ENCODE measurements at places on chromosomes 2 and 18.

DNA sequence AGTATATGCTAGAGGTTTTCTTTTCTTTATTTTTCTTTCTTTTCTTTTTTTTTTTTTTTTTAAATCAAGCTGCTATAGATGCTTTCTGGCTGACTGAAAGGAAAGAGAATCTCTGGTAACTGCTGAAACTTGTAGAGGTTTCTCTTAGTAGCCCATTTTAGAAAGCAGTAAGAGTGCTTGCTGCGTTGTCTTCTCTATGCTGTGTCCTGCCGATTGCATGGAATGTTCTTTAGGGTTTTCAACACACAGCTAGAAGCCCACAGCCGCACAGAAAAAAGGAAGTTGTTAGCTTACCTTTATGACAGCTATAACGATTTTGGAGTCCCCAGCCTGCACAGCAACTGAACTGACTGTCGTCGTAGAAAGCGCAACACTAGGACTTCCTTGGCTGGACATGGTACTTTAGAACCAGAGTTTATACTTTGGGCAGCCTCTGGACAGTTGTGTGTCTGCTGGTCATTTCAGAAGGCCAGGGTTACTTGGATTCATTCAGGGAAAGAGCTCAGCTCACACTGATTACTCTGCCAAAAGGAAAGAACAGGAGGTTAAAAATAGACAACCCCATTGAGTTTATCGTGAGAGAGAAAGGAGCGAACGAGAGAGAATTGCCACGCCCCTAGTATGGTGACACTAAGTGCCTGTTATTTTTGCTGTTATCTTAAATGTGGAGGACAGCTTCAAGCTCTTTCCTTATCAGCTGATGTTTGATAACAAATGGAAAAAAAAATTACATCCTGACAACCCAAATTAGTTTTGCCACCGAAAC lies at the start of gene CCDC141:
TSS of gene CCDC141 (minus strand) at position 592 of the 766 bp plus-strand sequence. CDS start at position 396, 196 bp downstream.
- no peak for DNase-seq

DNA sequence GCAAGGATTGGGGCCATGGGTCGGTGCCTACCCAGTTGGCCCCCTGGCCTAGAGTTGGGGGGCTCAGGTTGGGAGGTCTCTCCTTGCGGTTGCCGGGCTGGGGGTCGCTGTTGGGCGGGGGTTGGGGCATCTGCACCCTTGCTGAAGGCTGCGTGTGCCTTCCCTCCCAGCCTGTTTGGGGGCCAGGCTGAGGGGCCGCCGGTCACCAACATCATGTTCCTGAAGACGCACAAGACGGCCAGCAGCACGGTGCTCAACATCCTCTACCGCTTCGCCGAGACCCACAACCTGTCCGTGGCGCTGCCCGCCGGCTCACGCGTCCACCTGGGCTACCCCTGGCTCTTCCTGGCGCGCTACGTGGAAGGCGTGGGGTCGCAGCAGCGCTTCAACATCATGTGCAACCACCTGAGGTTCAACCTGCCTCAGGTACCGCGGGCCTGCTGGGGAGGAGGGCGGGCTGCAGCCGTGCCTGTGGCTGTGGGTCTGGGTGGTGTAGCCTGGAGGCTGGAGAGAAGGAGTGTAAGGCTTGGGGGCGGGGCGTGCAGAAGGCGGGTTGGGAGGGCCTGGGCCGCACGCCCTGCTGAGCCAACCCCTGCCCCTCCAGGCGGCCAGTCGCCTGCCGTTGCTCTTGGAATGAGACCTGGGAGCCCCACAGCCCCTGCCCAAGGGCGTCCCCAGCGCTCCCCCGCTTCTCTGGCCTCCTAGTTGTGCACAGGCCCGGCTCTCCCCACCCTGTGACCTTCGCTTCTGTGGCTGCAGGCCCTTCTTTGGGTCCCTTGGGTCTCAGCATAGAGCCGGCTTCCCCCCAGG lies 7.2 kb upstream of the NEU4 start:
- no peak for DNase-seq

GRCh38 chr18:53360501-53361443 lies 863.7 kb downstream of the MBD2 start:
- no peak for DNase-seq

GRCh38 chr2:76281156-76281841 lies 570.6 kb upstream of the GCFC2 start:
- no peak for DNase-seq

DNA sequence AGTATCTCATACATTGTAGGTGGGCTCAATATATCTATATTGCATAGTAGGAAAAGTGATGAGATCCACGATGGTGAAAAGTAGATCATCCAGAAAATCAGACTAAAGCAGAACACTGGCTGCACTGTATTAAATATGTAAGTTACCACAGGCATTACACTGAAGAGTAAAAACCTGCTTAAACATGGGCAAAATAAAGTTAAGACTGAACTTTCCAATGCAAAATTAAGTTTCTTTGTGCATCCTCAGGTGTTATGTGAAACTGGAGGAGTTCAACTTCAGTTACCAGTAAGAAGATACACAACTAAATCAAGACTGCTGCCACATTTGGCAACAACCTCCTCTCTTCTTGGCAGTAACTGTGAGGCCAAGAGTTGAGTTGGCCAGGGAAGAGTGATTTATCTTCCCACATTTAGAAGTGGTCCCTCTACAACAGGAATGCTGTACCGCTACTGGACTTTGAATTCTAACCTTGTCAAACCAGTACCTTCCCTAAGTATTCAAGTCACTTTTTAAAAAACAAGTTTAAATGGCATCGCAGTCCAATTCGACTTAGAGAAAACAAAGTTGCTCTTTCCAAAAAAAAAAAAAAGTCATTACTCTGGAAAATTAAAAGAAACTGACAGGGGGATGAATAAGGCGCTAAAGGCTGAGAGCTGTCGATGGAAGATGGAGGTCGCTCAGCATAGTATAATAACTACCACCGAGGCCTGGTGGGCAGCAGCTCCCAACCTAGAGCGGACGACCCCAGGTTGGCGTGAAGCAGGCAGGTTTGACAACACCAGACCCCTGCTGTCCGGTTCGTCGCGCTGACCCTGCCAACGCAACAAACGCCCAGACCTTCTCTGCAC lies 1.1 kb downstream of the MAP4K3 start:
- no peak for DNase-seq

- no peak for DNase-seq
These were observed 42.5 kb upstream of the ATP8B1 start for GRCh38 chr18:57845605-57846074.

DNA sequence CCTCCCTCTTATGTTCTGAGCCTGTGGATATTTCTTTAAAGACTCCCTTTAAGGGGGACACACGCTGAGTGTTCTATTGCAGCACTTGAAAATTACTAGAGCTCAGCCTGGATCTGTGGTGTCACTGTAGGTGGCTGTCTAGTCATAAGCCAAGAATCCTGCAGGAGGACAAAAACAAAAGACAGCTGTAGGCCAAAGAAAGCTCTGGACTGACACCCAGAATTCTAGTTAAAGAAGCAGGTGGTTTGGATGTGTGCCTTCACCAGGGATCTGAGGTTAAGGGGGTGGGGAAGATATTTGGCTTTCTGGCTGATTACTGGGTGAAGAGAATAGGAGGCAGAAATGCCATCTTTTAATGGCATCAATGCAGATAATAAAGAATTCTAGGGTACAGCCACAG lies 842.5 kb upstream of the NXPH2 start:
- DNase-seq: no peak

DNA sequence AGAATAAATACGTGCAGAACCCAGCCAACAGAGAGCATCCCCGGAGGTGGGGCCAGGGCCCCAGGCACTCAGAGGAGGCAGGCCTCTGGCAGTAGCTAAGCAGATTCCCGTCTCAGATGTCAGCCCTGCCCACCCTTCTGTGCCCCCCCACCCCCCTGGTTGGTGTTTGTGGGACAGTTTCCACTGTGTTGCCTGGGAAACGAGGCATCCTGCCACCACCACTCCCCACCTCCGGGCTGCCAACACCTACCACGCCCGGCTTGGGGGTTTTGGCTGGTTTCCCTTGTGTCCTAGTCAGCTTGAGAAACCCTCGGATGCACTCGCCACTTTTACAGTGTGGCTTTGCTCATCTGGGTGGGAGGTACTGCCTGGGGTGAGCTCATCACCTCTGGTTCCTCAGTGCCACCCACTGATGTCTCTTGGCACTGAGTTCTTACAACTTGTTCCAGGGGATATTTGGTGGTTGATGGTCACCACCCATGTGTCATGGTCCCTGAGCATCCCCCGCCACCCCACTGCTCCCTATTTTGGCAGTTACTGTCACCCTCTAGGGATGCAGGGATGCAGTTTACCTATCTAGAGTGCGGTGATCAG lies 72.4 kb upstream of the YWHAQ start:
- DNase-seq: peak; percentile 69

GRCh38 chr18:56890632-56891031 lies 239.5 kb downstream of the WDR7 start:
- DNase-seq: no peak

- DNase-seq: no peak
These were observed 3.1 kb upstream of the GALNT1 start for GRCh38 chr18:35578481-35578880.

DNA sequence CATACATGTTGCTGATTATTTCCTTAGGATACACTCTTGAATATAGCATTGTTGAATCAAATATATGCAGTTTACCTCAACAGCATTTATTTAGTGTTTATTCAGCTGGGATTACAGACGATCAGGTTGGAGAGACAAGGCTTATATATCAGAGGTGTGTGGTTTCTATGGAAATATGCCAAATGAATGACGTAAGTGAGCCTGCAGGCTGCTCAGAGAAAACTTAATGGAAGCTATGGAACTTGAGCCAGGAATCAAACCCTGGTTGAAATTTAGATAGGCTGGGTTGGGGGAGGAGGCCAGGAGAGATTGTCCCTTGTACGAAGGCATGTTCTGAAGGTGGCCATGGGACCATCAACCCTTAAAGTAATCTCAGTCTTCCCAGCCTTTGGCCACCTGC lies 79.5 kb downstream of the INPP4A start:
- DNase-seq: no peak

GRCh38 chr2:3168230-3168891 lies 209.3 kb downstream of the EIPR1 start:
- no peak for DNase-seq

DNA sequence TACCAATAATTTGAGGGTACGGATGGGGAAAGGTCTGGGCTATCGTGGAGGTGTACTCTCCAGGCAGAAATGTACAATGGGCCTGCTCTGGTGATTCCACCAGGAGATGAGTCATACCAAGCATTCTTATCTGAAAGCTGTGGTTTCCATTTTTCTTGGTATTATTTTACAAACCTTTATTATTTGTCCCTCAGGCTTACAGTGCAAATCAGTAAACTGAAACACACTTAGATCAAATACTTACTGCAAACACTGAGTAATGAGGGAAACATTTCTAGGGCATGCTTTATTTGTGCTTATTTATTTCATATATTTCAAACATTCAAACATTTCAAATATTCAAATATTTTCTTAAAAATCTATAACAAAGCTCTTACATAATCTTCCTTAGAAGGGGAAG lies 319.8 kb downstream of the RND3 start:
- DNase-seq: no peak

GRCh38 chr18:68734308-68734707 lies 19.4 kb upstream of the TMX3 start:
- no peak for DNase-seq

- DNase-seq: no peak
These were observed 689.1 kb upstream of the POU3F3 start for GRCh38 chr2:104164721-104165252.

DNA sequence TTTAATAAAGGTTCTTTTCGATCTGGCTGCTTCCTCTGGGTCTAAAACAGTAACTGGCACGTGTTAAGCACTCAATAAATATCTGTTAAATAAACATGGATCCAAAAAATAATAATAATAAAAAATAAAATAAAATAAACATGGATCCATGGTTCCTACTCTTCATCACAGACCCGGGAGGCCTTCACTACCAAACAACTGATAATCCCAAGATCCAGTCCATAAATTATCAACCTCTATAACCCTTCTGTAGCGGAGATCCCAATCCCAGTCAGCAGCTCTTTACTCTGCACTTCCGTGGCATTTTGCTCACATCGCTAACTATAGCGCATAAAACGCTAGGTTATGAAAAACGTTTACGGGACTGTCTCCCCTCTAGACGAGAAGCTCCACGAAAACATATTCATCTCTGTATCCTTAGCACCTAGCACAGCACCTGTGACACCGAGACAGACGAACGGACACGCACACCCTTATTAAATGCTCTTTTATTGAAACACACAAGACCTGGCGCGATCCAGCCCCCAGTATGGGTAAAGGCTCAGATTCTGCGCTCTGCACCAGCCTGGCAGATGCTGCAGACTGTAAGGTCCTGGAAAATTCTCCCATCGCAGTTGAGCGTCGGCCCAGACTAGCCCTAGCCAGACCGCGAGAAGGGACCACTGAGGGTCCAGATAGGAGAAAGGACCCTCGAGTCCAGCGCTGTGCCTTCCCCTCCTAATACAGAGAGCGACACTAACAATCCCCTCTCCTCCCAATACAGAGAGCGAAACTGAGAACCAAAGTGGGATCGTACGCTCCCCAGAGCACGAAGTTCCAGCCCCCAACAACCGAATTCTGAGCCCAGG lies 770 bp downstream of the NBAS start:
- no peak for DNase-seq

DNA sequence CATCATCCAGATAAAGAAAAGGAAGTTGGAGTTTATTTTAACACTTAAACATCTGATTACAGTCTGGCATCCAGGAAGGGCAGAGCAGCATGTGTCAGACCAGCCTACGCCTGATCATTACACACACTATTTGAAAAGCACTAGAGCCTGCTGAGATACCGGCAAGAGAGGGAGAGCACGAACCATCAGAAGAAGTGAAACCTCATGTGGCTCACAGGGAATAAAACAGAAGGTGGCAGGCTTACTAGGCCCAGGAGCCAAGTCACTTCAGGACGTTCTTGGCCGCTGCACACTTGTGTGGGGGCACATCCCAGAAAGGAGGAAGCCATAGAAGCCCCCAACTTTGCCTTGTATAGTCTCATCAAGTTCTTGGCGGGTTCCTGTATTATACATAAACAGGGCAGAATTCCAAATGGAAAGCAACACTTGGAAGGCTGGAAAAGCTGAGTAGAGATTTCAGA lies 105.5 kb downstream of the UGGT1 start:
- DNase-seq: no peak

- no peak for DNase-seq
These were observed 686 bp upstream of the SNORC start for GRCh38 chr2:232869138-232870017.

- no peak for DNase-seq
These were observed 562.2 kb upstream of the VWC2L start for GRCh38 chr2:213848631-213849030.

DNA sequence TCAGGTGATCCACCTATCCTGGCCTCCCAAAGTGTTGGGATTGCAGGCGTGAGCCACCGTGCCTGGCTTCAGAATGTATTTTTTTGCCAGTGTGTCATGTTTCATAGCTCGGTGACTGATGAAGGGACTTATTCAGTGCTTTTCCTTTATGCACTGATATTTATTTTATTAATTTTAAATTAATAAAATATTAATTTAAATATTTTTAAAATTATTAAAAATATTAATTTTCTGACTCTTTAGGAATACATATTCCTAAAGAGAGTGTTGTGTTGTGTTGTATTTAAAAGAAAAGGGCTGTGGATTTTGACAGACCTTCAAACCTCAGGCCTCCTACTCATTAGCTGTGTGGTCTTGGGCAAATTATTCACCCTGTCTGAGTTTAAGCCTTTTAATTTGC lies 22.3 kb downstream of the RAB27B start:
- DNase-seq: no peak

GRCh38 chr18:74476140-74476539 lies 19.0 kb upstream of the DIPK1C start:
- DNase-seq: no peak
